ENCODE measurements at places on chromosomes 2 and 18.

- DNase-seq = no peak
Observed at GRCh38 chr18:23627321-23627720, 35.4 kb downstream of the ANKRD29 start.

- DNase-seq = no peak
Observed at GRCh38 chr18:68874361-68874760, 76.5 kb downstream of the CCDC102B start.

GRCh38 chr2:96866986-96867755 is 2.7 kb downstream of the SEMA4C start:
- DNase-seq = no peak

DNA sequence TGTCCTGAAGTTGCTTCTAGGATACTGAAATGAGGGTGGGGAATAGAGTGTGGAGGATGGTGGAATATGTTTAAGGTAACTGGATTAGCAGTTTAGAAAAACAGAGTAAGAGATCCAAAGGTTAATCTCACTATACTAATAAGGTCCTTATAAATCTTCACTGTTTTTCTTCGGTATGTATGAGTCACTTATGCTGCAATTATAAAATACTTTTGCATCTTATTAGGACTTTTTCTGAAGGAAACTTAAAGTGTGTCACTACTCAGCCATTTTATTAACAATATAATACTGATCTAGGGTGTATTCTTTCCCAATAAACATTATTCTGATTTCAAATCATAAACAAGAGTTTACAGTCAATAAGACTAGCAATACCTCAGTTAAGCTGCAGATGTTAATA is 182.3 kb downstream of the ZNF521 start:
- no peak for DNase-seq

DNA sequence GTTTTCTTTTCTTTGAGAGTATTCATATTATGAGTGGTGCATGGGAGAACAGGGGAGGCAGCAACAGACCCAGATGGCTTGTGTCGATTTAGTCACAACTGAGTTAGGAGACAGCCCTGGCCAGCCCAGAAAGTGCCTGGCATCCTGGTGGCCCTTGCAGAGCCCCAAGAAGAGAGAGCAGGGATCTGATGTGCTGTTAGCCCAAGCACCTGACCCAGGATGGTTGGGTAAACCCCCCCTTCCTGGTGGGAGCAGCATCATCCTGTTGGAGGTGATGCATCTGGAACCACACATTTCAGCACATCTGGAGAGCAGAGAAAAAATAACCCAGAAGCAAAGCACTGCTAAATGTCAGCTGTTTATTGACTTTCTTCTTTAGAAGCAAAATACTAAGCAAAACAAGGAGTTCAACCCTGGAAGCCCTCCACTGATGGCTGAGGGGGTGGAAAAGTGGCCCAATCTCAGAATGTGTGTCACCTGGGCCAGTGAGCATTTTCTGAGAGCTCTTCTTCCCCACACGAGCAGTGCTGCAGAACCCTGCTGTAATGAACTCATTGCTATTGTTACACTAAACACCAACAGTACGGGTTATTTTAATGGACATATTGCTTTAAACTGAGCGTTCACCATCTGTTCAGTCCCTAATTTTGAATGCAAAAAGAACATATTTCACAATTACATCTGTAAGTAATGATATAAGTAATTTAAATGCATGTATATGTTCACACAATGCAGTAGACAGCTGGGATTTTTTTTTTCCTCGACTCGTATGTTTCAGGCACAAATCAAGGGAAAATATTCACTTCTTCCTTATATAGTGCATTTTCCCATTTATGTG is 100.6 kb upstream of the SMIM21 start:
- no peak for DNase-seq

GRCh38 chr2:159807183-159808031 is 9.4 kb upstream of the CD302 start:
- DNase-seq = no peak

DNA sequence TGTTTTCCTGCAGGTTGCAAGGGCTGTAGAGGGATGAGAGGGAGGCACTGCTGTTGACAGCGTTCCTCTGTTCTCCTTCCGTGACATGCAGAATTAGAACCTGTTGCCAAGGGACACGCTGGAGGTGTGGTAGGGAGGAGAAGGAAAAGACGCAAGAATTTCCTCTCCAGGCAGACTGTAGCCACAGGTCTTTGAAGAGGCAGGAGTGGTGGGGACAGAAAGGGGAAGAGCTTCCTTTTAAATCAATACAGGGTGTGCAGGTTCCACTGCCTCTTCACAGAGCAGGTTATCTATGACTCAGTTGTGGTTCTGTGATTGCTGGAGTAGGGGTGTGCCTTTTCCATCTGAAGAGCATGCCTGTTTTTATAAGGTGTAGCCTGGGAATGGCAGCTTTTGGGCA is 133.0 kb downstream of the WDSUB1 start:
- DNase-seq = no peak

DNA sequence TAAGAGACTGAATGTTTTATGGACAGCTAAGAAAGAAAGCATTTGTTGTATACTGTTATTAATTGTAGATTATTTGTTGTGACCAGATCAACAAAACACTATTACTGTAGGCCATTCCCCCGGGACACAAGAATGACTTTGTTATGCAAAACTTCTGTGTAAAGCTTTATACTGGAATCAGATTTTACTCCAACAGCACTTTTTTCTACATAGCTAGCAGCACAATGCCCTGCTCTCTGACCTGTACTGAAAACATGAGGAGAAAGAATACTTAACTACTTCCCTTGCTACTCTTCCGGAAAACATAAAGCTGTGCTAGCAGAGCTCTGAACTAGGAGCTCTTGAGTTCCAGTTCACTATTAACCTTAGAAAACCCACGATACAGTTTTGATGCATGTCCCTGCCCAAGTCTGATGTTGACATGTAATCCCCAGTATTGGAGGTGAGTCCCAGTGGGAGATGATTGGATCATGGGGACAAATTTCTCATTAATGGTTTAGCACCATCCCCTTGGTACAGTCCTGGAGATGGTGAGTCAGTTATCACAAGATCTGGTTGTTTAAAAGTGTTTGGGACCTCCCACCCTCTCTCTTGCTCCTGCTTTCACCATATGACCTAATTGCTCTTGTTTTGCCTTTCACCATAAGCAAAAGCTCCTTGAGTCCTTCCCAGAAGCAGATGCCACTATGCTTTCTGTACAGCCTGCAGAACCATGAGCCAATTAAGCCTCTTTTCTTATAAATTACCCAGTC is 601.1 kb upstream of the PIK3C3 start:
- no peak for DNase-seq

GRCh38 chr18:79334496-79335233 is 61.1 kb upstream of the NFATC1 start:
- DNase-seq = no peak

DNA sequence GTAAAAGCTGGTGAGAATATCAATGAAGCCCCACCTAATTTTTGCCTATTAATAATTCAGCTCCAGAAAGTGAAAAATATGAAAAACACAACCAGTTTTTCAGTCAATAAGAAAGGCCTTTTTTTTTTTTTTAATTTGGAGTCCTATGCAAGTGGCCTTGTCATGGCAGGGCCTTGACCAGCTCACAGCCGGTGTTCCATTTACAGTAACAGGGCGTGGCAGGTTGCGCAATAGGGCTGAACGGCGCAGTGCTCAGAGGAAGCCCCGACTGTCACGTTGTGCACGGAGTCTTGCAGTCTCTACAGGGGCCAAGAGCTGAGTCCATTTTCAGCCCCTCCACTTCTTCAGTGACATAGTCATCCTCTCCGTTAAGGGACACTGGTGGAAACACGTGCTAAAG is 184.1 kb upstream of the FN1 start:
- DNase-seq = no peak

DNA sequence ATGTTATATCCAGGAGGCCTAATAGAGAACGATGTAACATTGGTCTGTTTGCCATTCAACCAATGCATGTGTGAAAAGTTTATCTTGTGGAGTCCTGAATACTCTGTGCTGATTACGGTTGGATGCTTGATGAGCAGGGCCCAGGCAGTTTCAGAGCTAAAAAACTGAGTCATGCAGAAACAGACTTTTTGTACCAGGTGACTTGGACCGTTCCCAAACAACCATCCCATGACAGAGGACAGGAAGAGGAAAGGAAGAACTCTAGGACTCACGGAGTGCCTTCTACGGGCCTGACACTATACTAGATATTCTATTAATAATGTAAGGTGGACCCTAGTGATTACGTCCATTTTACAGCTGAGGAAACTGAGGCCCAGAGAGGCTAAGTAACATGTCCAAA is 142.1 kb downstream of the ARHGAP28 start:
- no peak for DNase-seq

GRCh38 chr2:23446916-23447315 is 61.9 kb downstream of the KLHL29 start:
- no peak for DNase-seq

DNA sequence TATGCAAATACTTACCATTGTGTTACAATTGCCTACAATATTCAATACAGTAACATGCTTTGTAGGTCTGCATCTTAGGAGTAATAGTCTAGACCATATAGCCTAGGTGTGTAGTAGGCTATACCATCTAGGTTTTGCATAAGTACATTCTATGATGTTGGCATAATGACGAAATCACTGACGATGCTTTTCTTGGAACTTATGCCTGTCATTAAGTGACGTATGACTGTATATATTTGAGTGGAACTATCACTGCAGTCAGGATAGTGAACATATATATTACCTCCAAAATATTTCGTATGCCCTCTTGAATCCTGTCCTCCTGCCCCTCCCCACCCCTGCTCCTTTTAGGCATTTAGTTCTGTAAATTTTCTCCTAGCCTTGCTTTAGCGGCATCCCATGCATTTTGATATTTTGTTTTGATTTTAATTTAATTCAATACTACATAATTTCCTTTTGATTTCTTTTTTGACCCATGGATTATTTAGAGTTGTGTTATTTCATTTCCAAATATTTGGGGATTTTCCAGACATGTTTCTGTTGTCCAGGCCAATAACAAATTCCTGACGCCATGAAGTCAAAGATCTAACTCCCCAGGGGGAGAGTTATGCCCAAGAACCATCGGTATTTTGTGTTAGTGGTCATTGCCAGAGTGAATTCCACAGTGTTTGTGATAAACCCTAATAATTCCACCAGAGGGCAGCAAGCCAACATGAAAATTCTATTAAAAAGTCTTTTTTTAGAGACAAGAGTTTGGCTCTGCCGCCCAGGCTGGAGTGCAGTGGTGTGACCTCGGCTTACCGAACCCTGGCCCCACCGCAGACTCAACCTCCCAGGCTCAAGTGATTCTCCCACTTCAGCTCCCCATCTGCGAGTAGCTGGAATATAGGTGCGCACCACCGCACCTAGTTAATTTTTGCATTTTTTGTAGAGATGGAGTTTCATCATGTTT is 24.2 kb upstream of the CASP8 start:
- no peak for DNase-seq

DNA sequence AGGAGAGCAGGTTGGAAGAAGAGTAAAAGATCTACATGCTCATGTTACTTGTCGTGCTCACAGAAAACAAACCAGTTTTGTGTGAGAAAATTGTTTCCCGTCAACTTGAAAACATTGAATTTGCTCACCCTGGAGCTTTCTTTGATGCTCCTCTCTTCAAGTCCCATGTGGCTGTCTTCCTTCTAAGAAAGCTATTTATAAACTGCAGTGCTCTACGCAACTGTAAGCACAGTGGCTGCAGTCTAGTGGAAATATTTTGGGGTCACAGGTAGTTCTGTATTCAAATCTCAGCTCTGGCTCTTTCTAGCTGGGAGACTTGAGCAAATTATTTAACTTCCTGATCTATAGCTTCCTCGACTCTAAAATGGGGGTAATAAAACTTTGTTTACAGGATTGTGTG is 211.8 kb downstream of the PLCL1 start:
- no peak for DNase-seq

GRCh38 chr2:53530126-53530525 is 237.5 kb upstream of the CHAC2 start:
- DNase-seq = no peak

DNA sequence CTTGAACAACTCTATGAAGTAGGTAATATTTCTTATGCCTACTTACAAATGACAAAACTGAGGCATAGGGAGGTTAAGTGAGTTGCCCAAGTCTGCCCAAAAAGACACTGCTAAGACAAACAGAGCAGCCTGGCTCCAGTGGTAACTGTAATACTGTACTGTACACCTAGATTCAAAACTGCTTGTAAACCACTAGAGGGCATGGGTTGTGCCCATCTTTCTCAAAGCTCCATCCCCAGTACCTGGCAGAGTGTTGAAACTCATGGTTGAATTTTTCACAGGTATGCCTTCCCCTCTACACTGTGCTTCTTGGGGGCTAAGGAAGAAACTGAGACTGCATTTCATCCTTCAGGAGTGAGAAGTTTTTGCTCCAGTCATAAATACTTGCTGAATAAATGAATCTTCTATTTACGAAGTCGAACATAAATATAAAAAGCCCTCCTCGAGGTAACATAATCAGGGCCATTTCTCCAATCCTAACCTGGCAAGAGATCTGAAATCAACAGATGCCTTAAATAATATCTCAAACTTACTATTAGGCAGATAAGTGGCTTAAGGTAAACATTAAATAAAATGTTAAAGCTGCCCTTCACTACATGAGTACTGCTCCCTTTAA is 2.0 kb downstream of the PPP4R1 start:
- no peak for DNase-seq

GRCh38 chr2:31202833-31203232 is 14.5 kb downstream of the CAPN14 start:
- DNase-seq = no peak

GRCh38 chr2:216680951-216681629 is 14.3 kb downstream of the IGFBP5 start:
- no peak for DNase-seq

DNA sequence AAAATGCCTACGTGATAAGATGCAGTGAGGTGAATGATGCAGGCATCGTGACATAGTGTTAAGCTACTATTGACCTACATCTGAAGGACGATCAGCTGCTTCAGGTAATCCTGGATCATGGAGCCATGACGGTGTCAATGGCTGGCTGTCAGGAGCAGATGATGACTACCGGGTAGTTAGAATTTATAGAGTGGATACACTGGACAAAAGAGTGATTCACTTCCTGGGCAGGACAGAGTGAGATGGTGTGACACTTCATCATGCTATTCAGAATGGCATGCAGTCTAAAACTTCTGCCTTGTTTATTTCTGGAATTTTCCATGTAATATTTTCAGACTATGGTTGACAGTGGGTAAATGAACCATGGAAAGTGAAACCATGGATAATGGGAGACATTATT is 29.5 kb downstream of the METTL8 start:
- DNase-seq = no peak

DNA sequence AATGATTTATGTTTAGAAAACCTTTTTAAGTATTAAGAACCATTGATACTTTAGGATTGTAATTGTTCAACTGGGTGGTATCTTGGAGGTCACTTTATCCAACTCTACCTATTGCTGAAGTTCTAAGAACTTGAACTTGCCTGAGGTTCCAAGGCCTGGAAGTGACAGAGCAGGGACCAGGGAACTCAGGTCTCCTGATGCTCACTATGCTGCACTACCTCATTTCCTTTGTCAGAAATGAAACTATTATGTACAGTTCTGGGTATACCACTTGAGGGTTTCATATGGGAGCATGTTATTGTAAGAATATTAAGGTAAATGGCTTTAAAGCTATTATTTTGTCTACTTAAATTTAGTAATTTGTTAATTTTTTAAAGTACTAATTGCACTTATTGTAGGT is 3.0 kb downstream of the MBD5 start:
- no peak for DNase-seq

Measured in activated T-cell treated with anti-CD3 and anti-CD28 coated beads for 24 hours (primary cell).